Activated T-helper 2 cell treated with anti-CD3 and anti-CD28 coated beads, Interferon-gamma antibody, Interleukin-2, Interleukin-4, amounts not matched to agents 10 μg/mL and 5 μg/mL and 100 μg/mL, durations not matched to agents 14 hours and 24 hours and 36 hours (primary cell): ENCODE measurements at places on chromosomes 12 and 14.

DNA sequence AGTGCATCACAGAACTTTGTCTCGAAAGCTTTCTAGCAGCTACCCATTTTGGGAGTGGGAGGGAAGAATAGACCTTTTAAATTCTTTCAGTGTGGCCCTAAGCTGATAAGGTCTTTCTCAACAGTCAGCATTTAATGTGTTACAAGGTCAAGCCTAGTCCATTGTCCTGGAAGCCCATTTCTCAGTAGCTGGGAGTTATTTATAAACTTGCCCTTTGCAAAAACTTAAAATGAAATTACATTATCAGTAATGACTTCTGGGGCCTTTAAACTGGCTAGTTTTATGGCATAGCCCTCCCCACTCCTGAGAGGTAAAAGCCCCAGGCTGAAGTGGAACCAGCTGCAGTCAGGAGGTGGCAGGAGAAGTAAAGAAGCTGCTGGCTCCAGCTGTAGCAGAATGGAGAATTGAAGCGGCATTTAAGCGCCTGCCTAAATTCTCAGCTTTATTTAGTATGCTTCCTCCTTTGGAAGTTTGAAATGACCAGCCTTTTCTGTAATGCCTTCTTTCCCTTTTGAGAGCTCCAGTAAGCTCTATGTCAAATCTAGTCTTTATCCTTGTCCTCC lies 12.4 kb downstream of the COPZ1 start:
- H3K27me3 ChIP-seq: no peaks in the 10 kb centered on the region
- H3K27ac ChIP-seq: no peak overlapping the region
- peaks cover 8% of the 10 kb centered on the region for H3K4me1 ChIP-seq
- peaks cover 25% of the 10 kb centered on the region for H3K36me3 ChIP-seq
- no peak overlapping the region for H3K4me3 ChIP-seq

GRCh38 chr12:54578778-54579177 lies 9.7 kb downstream of the PPP1R1A start:
- peaks cover 3% of the 10 kb centered on the region for H3K36me3 ChIP-seq
- peaks cover 8% of the 10 kb centered on the region for H3K27me3 ChIP-seq
- no peak overlapping the region for H3K4me3 ChIP-seq
- no peak overlapping the region for H3K27ac ChIP-seq
- DNase-seq: no peak

DNA sequence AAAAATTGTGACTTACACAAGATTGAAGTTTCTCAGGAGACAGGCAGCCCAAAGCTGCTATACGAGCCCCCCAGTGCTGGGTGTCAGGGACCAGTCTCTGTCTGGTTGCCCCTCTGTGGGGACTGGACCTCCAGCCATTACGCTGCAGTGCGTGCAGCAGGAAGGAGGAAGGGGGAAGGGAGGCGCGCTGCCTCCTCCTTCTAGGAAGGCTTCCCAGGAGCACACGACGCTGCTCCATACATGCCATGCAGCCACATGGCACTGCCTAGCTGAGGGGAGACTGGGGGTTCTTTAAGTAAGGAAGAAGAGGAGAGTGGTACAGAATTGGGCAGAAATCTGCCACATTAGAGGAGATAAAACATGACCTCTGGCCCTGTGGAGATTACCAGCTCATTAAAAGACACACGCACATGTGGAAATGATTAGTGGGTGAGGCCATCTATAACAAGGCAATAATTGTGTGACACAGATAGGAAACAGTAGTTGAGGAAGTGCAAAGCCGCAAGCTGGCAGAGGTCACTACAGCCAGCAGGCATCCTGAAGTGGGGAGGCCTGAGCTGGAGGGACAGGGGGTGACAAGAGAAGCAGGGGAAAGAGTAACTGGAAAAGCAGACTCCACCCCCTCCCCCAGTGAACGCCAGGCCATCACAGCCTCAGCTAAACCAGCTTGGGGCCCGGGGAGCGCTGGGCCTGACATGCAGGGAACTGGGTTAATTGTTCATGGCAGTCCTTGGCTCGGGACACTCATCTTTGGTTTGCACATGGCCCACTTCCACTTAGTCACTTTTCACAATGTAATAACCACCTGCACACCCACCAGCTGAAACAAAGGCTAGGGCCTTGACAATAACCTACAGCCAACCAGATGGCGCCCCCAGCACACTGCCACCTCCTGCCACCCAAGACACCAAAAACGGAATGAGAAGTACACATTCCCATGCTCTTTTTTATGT lies 39.6 kb downstream of the CCDC88C start:
- no peaks in the 10 kb centered on the region for H3K27me3 ChIP-seq
- no peak overlapping the region for H3K4me3 ChIP-seq
- H3K4me1 ChIP-seq: peaks cover 89% of the 10 kb centered on the region
- DNase-seq: no peak
- peaks cover 43% of the 10 kb centered on the region for H3K36me3 ChIP-seq

DNA sequence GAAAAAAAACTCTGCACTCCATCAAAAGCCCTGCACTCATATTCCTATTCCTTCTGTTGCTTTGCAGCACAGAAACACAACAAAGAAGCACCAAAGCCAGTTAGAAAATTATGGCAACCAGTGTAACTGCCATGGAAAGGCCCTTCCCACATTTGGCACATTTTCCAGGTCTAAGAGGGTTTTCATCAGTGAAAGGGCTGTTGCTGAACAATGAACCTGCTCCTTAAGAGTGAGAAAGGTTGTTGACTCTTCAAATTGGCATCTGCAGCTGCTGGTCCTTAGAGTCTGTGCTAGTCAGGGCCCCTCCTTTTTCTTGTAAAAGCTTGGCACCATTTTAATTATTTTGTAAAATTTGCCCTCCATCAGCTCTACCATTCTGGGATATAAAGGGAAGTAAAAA lies 378.7 kb upstream of the KITLG start:
- H3K36me3 ChIP-seq: no peaks in the 10 kb centered on the region
- H3K27me3 ChIP-seq: peaks cover 4% of the 10 kb centered on the region
- no peaks in the 10 kb centered on the region for H3K4me1 ChIP-seq
